ENCODE measurements at places on chromosomes 6 and 20.

GRCh38 chr6:22696481-22696880 is 127.1 kb downstream of the HDGFL1 start:
- no peak for DNase-seq

- no peak for DNase-seq
These were observed 2.9 kb upstream of the TFB1M start for GRCh38 chr6:155317186-155317585.

DNA sequence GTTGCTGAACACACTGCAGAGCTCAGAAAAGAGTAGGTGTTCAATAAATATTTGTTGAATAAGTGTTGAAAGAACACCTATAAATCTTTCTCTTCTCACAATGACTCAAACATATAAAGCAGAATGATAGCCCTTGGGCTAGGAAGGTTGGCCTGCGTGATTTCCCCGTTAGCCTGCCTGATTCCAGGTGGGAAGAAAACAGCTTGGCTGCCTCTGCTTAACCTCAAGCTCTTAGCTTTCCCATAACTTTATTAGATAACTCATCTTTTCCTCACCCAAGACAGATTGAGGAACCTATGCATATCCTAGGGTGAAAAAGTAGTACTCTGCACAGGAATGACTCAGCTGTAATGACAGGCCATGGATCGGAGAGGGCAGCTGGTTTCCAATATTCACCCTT is 300.3 kb upstream of the ID4 start:
- no peak for DNase-seq

- DNase-seq, result no peak
These were observed 11.2 kb upstream of the PYGB start for GRCh38 chr20:25236450-25237304.

GRCh38 chr6:97656236-97656635 is 373.2 kb upstream of the MMS22L start:
- no peak for DNase-seq

- no peak for DNase-seq
These were observed 176.6 kb downstream of the ZDHHC14 start for GRCh38 chr6:157557559-157557958.

DNA sequence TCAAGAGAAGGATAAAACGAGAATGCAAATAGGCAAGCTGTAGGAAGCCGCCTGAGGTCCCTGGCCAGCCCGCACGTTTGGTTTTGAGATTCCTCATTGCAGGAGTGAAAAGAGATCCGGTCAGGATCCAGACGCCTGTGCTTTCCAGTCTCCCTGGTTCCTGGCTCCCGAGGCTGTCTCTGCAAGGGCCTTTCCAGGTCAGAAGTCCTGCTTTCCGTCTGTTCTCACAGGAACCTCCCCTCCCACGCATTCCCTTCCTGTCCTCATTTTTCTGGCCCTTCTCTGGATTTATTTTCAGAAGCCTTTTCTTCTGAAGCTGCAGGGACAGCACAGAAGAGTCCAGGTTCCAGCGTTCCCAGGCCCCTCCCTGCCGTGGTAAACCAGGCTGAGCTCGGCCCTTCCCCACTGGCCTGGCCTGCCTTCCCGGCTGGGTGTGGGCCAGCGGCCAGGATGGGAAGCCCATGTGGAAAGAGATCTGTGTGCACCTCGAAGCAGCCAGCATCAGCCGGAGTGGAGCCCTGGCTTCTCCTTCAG is 54.0 kb downstream of the TMEM242 start:
- DNase-seq, result no peak

GRCh38 chr20:830011-830521 is 3.4 kb upstream of the FAM110A start:
- no peak for DNase-seq

DNA sequence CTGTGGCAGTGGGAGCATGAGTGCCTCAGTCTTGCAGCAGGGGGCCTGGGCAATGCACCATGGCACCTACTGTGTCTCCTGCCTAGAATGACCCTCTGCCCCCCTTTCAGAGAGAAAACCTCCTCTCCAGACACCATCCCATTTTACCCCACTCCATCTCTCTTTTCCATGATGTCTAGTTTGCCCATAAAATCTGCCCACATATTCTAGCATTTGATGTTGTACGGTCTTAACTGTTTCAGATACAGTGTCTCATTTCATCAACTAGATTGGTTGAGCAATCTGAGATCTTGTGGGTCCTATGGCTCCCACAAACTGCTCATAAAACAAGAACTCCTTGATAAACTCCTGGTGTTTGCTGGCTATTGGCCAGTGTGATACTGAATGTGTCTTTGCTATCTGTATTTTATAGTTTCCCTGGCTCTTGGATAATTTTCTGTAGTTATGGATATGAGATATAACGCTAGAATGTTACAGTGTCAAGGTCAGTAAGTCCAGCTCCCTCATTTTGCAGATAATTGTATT is 8.1 kb downstream of the PNPLA1 start:
- DNase-seq, result no peak

DNA sequence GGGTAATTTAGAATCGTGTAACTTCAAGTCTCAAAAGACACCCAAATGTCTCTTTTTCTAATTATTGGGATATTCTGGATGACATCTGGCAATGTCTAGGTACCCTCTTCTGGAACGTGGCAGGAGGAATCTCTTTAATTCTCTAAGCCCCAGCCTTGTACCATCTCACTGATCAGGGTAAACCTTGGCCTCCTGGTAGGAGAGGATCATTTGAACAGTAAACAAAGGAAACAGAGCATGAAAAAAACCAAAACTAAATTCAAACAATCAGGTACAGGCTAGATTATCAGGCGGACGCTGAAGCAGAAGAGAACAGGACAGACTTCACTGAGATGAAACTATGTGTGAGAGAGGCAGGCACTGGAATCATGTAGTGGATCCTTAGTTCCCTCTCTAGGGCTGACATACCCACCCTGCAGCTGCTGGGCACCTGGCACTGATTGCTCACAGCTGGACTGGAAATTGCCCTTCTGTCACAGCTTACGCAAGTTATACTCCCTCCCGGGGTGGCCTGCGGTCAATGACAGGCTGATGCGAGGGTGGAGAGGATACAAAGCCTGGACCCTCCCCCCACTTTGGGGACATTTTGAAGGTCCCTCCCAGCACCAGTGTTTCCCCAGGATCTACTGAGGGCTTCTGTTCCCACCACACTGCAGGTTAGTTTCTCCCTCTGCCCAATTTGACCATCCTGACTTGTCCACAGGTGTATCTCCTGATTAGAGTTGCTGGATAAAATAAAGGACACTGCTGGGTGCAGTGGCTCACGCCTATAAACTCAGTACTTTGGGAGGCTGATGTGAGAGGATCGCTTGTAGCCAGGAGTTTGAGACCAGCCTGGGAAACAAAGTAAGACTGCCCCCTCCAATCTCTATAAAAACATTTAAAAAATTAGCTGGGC is 20.6 kb upstream of the ZBTB24 start:
- DNase-seq, result no peak

DNA sequence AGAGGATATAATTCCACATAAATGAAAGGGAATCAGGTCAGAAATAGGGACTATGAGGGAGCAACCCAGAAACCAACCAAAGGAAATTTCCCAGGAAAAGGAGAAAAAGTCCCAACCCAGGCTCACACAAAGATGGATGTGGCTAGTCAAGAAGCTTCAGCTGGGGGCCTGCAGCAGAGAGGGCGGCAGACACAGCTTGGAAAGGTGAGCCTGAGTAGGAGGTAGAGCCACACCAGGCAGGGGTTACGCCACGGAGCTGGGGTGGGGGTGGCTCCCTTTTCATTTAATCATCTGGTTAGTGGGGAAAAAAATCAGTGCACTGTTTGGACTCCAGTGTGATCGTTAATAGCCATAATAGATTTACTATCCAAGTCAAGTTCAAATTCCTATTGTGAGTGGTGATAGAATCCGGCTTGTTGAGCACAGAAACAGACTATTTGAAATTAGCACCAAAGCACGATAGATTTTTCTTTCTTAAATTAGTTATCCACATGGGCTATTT is 220.6 kb downstream of the TPBG start:
- no peak for DNase-seq

GRCh38 chr20:221258-221830 is 5.7 kb upstream of the DEFB129 start:
- DNase-seq, result no peak

DNA sequence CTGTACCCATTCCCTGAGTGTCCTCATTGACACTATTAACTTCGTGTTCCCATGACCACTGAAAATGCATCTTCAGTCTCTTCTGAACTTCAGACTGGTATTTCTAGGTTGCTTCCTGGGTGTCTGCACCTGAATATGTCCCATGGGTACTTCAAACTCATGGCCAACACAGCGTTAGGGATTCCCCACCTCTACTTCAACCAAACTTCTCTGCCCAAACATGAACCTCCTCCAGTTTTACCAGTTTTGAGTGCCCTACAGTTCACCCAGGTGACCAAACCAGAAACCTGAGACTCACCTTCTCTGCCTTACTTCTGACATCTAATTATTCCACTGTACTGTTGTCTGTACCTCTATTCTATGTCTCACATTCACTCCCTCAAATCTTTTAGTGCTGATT is 99.5 kb upstream of the SUPT3H start:
- DNase-seq, result no peak

GRCh38 chr20:4099905-4100675 is 84.7 kb upstream of the RNF24 start:
- DNase-seq, result no peak

GRCh38 chr20:62239278-62239879 is 1.1 kb downstream of the OSBPL2 start:
- no peak for DNase-seq

DNA sequence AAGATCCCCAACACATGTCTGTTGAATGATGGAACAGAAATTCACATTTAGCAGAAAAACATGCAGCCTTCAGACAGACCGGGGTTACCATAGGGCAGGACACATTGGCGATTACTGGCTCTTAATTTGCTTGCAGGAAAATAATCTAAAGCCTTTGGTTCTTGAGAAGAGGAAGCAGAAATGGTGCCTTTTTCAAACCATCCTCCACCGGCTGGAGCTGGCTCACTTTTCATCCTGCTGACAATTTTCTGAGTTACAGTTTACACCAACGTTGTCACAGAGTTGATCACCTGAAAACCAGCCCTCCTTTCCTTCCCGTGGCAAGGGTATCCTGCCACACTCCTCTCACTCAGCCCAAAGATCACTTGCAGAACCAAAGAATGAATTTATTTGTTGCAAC is 32.6 kb downstream of the SF3B5 start:
- DNase-seq, result no peak

- no peak for DNase-seq
These were observed 1.0 kb upstream of the RBM24 start for GRCh38 chr6:17280138-17280537.

DNA sequence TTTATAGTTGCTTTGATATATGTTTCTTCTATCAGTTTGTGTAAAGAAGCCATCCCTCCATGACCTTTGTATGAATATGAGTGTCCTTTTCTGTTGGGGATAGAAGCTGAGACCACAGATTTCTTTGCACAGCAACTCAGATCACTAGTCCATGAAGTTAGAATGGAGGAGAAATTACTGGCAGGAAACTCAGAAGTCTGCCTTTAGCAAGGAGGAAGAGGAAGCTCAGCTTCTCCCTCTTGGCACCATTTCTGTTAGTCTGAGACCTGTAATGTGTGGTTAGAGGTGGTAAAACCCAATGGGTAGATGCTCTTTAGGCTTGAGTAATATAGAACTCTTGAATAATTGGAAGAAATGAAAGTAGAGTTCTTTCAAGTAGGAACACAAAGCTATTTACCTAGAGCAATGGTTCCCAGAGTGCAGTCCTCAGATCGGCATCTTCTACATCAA is 995.3 kb upstream of the FLRT3 start:
- DNase-seq, result no peak

DNA sequence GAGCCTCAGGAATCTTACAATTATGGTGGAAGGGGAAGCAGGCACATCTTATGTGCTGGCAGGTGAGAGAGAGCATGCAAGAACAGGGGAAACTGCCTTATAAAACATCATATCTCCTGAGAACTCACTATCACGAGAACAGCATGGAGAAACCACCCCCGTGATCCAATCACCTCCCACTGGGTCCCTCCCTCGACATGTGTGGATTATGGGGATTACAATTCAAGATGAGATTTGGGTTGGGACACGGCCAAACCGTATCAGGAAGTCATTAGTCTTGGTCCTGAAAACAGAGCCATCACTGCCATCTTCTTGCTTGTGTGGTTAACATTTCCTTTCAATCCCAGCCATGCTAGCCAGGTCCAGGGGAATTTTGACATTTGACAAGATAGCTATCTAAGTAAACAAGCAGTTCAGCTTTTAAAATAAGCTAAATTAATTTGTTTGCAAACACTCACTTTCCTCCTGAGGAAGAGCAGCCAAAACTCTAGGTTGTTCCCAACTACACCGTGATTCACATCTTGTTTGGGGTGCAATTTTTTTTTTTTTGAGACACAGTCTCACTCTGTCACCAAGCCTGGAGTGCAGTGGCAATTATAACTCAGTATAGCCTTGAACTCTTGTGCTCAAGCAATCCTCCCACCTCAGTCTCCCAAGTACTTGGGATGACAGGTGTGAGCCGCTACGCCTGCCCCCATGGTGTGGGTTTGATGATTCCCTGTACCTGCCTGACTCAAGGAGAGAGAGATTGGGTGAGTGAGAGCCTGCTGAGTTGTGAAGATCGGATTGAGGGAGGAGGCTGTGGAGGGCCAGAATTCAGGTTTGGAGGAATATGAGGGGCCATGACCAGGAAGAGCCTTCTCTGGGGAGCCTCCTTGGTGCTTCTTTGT is 13.0 kb upstream of the PPP1R14C start:
- no peak for DNase-seq

DNA sequence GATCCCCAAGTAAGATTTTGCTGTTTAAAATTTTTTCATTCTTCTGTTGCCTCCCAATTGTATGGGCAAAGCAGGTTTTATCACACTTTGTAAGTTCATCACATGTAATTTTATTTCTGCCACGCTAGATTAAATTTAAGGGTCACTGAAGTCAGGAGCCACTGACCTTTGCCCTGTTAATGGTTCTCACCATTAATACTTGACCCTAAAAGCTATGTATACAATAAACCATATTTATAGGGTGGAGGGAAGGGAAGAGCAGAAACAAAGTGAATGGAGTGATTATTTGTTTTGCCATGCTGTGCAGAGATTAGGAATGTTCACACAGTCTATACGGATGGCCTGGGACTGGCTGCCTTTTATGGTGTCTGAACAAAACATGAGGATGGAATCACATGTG is 186.7 kb downstream of the BMP2 start:
- no peak for DNase-seq

GRCh38 chr6:166987448-166987847 is 11.7 kb upstream of the CEP43 start:
- no peak for DNase-seq

- DNase-seq, result no peak
These were observed 4.9 kb downstream of the ARID1B start for GRCh38 chr6:156781861-156782631.
